ENCODE measurements at places on chromosomes 3 and 15.

DNA sequence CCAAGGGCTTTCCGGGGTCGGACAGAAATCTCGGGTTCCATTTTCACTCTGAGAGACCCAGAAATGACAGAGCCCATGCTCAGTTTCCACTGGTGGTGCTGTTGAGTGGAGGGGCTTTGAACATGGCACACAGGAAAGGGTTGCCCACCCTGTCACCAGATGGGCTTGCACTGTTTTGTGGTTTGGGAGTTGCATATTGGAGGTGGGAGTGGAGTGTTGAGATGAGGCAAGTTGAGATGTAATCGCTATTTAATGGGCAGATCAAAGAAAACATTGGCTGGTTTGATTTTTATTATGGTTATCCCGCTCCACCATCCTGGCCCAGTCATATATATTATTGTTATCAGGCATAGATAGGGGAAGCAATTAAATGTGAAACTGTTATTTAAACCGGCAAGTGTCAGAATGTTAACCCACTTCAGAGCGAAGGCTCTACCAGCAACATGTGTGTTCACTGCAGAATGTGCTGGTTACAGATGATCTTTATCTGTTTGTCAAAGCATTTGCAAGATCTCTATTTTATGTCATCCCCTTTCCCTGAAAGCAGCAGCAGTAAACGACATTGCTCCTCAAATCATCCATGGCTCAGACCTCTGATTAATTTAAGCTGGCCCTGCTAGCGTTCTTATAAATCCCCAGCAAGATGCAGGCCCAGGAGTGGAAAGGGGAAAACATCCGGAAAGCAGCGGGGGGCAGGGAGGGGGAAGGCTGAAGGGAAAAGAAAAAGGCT is 58.3 kb upstream of the TSEN2 start:
- no peak for DNase-seq

DNA sequence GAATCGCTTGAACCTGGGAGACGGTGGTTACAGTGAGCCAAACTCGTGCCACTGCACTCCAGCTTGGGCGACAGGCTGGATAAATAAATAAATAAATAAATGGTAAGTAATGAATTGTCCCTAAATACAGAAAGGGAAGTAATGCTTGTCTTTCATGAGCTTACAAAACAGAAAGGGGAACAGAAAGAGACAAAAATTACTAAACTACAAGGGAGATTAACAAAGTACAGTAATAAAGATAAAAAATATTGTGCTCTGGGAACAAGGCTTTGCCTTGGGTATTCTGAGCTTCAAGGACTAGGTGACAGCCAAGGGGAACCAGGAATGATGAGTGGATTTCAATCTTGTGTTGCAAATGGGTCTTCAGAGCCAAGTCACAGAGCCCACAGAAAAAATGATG is 9.2 kb upstream of the HLTF start:
- DNase-seq = no peak

- DNase-seq = no peak
Observed at GRCh38 chr15:34366271-34367065, 528 bp downstream of the LPCAT4 start.

DNA sequence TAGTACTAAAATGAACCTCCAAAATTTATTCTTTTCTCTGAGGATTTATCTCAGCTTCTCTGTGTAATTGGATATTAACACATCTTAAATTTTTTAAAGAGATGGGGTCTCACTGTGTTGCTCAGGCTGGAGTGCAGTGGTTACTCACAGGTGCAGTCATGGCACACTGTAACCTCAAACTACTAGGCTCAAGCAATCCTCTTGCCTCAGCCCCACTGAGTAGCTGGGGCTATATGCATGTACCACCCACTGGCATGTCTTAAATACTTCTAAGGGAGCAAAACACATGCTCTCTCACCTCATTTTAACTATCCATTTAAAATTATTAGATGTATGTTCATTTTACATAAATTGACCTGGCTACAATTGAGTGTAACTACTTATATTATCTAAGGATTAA is 11.3 kb upstream of the TMEM87A start:
- no peak for DNase-seq

DNA sequence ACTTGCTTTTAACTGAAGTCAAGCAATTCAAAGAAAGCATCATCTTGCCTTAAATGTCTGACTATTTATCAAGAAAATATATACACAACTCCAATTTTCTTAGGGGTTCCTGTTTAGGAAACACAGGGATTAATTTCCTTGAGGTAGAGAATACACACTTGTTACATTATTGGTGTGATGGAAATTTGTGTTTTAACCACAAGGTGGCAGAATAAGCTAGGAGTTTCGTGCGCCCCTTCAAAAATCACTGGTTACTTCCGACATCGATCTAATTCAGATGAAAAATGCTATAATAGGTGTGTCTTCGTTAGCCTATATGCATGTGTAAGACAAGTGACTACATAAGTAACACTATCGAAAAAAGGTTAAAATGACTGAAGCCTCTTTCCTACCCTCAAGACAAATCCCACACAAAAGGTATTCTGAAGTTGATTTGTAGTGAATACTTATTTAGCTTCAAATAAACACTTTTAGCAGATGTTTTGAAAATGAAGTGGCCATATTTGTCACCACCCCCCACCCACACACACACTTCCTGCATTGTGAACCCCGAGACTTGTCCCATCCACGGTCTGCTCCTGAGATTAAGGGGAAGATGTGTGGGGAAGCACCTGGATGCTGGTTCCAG is 246.5 kb downstream of the ROBO1 start:
- DNase-seq = no peak

GRCh38 chr3:177946936-177947335 is 589.3 kb upstream of the KCNMB2 start:
- DNase-seq = no peak

GRCh38 chr15:25427861-25428260 is 11.0 kb downstream of the UBE3A start:
- no peak for DNase-seq

- no peak for DNase-seq
Observed at GRCh38 chr3:126112531-126113237, 28.8 kb upstream of the SLC41A3 start.

- DNase-seq = no peak
Observed at GRCh38 chr3:33061782-33062181, 35.2 kb downstream of the GLB1 start.

- DNase-seq = no peak
Observed at GRCh38 chr3:181464033-181464694, 247.6 kb upstream of the SOX2 start.

GRCh38 chr3:108202834-108203233 is 19.4 kb downstream of the IFT57 start:
- DNase-seq = no peak
